H7 (cell line): ENCODE measurements at places on chromosomes 4 and X. TPM values are rescaled to one million over a fixed set of nuclear protein-coding genes. Genes with fewer than 3 reads are reported as not detected.

The CTAG1A gene
- not detected in 2 replicates for total RNA-seq

The TCEAL7 gene
- total RNA-seq, result 4.5 and 6.5 TPM in 2 replicates

The POU4F2 gene
- not detected in 2 replicates for total RNA-seq

The TMSB15A gene
- total RNA-seq, result 34.8 and 48.6 TPM in 2 replicates

The TENM3 gene
- total RNA-seq, result 67.1 and 83.5 TPM in 2 replicates

The SOWAHB gene
- total RNA-seq, result 0.10 and 0.41 TPM in 2 replicates
